Astrocyte of the spinal cord (primary cell): ENCODE measurements at places on chromosomes 4 and X.

GRCh38 chrX:16491461-16491860, 158.5 kb upstream of the S100G start:
- no peak for DNase-seq

DNA sequence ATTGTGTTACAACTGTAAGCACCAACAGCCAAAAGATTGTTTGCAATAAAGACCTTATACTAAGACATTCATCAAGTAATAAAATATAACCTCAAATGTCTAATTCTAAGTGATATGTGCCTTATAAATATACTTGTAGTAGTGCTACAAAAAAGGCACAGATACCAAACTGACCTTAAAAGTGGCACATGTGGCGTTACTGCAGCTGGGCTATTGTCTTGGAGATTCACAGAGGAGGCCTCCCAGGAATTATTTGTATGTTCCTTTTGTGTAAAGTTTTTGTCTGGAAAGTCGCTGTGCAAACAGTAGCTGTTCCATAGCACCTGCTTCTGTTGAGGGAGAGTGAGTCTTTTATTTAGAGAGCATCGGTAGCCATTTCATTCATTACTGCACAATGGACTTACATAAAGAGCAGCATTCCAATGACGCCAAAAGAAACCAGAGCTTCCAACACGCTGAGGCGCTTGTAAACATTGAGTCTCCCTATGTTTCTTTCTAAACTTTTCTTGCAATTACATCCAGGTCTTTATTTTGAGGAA, 143.7 kb downstream of the RPA4 start:
- DNase-seq = peak; percentile 26

GRCh38 chr4:1748465-1748995, 27.2 kb downstream of the TACC3 start:
- peak; percentile 58 for DNase-seq

GRCh38 chrX:117196481-117196880, 733.7 kb upstream of the CT83 start:
- no peak for DNase-seq

- no peak for DNase-seq
Measured at GRCh38 chr4:95058991-95059390, 301.2 kb downstream of the BMPR1B start.

GRCh38 chr4:143597276-143597675, 83.8 kb downstream of the SMARCA5 start:
- DNase-seq = no peak

- no peak for DNase-seq
Measured at GRCh38 chrX:21674430-21675186, 16.5 kb upstream of the KLHL34 start.

DNA sequence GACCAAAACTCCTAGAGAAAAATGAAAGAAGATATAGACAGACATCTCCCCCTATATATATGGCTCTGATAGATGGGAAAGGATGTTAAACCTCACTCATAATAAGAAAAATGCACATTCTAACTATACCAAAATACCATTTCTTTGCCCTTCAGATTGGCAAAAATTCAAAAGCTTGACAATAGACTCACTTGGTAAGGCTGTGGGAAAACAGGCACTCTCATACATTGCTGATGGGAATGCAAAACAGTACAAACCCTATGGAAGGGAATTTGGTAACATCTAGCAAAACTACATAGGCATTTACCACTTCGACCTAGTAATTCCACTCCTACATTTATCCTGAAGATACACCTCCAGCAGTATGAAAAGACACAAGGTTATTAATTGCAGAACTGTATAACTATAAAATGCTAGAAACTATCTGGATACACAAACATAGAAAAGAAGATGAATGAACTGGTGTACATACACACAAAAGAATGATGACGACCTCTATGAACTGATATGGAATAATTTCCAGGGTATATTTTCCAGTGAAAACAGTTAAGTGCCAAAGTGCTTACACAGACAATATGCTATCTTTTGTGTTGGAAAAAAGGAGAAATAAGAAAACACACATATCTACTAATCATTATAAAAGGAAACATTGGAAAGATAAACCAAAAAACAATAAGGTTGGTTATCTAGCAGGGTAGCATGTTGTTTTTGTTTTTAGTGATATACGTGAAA, 48.5 kb downstream of the WDFY3 start:
- no peak for DNase-seq

- no peak for DNase-seq
Measured at GRCh38 chr4:25378437-25378743, 1.3 kb downstream of the ANAPC4 start.

GRCh38 chr4:123743848-123744247, 347.3 kb downstream of the SPRY1 start:
- DNase-seq = no peak

DNA sequence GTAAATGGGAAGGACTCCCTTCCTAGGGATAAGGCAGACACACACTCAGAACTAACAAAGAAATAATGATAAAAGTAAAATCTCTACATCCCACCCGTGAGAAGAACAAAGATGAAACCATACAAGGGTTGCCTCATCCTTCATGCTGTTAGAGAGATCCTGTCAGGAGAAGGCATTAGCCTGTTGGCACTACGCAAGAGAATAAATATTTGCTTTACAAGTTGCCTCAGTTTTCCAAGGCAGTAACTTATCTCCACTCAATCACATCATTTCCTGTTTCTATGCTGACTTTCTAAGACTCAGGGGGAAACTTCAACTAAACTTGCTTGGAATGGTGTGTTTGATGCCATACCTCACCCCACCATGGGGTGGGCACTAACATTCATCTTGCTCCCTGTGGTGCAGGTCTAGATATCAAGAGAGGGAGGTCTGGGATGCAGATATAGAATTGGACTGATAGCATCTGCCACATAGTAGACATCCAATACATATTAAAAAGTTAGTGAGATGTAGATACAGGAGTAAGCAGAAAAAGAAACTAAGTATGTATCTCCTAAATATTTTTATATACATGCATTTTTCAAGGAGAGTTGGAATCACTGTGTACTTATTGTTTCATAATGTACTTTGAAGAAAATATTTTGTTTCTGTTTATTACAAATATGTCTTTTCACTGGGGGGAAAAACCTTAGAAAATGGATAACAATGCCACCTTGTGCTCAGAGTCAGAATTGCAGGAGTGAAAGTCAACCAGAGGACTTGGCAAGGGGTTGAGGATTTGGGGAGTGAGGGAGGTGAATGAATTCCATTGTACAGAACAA, 57.2 kb upstream of the BEX4 start:
- DNase-seq = peak; percentile 40

DNA sequence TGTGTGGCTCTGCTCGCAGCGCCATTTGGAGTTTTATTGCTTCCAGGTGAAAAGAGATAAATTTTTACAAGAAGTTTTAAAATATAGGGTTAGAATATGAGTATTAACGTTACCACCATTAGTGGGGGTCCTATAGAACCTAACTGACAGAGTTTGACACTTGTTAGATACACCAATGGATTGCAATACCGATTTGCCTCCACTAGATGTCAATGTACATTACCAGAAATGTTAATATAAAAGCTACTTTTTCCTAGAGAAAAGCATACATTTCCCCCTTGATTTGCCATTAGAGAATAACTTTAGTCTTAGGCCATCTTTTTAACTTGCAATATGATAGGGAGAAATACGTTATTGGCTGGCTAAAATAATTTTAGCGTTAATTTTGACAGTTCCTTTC, 108.4 kb downstream of the LINC00632 start:
- peak; percentile 22 for DNase-seq

DNA sequence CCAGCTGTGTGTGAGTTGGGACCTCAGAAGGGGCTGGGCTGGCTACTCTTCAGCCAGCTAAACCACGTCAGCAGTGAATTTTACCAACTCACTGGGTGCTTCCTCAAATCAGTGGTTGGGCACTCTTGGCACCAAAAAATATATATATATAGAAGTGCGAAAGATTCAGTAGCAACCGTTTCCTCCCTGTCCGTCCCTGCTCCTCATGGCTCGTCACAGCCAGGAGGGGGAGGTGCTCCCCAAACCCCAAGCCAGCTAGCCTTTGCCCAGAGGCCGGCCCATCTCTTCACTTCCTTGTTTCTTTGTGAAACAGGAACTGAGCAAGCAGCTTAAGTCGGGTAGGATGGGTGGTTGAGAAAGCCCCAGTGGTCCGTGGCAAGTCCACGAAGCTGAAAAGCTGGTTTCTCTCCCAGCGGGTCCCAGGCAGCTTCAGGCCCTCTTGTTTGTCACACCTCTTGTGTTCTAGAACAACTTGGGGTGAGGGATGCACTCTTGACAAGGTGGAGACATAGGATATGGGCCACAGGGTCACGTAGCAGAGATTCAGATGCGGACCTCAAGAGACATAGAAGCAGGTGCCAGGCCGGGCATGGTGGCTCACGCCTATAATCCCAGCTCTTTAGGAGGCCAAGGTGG, 6.8 kb upstream of the SASH3 start:
- DNase-seq = no peak

DNA sequence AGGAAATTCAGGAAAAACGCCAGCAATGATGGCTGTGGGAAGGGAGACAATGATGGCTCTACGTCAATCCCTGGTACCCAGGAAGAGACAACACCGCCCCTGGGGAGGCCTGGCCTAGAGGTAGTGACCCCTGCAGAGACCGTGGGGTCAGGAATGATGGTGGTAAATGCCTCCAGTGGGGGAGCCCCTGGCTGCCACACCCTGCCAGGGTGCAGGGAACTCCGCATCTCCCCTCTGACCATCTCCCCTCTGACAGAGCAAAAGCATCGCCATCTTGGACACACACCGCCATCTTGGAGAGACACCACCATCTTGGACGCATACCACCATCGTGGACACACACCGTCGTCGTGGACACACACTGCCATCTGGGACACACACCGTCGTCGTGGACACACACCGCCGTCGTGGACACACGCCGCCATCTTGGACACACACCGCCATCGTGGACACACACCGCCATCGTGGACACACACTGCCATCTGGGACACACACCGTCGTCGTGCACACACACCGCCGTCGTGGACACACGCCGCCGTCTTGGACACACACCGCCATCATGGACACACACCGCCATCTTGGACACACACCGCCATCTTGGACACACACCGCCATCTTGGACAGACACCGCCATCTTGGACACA, 9.9 kb downstream of the ASMTL start:
- DNase-seq = no peak

DNA sequence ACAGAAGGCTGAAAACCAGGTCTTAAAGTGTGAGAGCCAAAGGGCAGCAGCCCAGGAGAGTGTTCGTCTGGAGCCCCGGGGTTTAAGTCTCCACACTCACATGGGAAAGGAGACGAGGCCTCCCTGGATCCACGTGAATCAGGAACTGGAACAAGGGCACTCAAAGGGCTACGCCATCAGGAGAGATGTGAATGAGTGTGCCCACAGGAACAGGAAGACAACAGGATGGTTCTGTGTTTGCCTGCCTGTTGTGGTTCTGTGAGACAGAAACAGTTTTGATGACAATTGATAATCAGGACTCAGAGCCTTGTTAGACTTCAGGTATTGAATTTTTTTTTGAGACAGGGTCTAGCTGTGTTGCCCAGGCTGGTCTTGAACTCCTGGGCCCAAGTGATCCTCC, 4.9 kb upstream of the CTBP1 start:
- DNase-seq = no peak

DNA sequence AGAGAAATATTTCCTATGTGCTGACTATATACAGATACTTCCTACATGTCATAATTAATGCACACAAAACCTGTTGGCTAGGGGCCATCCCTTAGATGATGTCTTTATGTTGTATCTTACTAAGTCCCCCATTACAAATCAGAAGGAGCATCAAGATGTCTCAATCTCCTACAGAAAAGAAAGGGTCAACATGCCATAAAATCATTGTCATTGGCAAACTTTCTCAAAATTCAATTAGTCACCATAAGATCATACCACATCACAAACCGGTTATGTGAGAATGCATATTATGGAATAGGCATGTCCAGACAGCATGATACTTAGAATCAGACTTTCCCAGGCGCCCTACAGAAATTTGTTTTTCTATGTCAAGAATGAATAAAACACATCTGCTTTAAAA, 175.2 kb upstream of the TET2 start:
- no peak for DNase-seq

DNA sequence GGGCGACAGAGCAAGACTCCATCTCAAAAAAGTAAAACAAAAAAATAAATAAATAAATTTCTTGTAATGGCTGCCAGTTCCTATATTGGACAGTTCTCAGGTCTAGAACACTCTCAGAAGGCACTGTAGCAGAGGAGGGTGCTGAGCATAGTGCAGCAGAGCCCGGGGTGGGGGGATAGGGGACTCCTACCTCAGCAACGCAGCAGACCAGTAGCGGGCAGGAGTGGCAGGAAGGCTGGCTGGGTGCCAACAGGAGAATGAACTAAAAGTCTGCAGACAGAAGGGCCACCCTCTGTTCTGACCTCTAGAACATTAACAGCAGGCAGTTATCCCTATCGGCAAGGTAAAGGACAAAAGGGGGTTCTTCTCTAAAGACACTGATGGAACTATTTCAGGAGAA, 20.2 kb downstream of the PDK3 start:
- DNase-seq = no peak

DNA sequence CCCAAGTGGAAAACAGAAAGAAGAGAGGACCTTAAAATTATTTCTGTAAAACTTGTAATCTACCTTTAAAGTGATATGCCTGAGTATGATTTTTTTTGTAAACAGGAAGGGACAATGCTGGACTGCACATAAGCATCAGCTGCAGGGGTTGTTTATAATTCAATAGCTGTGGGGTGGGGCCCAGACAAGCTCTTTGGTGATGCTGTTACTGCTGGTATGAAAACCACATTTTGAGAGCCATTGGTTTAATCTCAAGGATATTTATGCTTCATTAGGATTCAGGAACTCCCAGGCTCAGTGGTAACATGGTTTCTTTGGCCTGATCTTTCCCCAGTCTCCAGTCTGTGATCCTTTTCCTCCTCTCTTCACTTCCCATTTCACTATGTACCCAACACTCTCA, 34.3 kb upstream of the GRPR start:
- DNase-seq = no peak

DNA sequence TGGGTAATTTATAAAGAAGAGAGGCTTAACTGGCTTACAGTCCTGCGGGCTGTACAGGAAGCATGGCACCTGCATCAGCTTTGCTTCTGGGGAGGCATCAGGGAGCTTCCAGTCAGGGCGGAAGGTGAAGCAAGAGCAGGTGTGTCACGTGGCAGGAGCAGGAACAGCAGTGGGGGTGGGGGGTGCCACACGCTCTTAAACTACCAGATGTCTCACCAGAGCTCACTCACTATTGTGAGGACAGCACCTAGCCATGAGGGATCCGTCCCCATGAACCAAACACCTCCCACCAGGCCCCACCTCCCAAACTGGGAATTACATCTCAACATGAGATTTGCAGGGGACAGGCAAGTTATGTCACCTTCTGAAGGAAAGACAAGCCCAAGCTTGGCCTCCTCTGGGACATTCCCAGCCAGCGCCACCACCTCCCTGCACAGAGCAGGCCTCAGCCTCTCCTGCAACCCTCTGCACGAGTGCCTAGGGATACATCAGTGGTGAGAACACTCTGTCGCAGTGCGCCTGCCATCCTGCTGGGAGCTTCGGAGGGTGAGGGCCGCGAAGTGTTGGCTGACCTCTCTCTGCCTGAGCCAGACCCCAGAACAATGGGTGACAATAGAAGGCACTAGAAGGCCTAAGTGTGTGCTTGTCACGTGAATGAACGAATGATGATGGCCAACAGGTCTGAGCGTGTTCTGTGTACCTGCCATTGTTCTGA, 244.3 kb downstream of the EVC2 start:
- no peak for DNase-seq

- DNase-seq = peak; percentile 81
Measured at GRCh38 chrX:16160729-16161128, 6.6 kb upstream of the MAGEB17 start.

- no peak for DNase-seq
Measured at GRCh38 chr4:8340781-8341241, 71.3 kb downstream of the HTRA3 start.
